Hematopoietic multipotent progenitor cell treated with erythropoietin and hydrocortisone succinate and interleukin-3 and kit ligand, for 8 days (in vitro differentiated cells): ENCODE measurements at places on chromosomes 4 and X.

DNA sequence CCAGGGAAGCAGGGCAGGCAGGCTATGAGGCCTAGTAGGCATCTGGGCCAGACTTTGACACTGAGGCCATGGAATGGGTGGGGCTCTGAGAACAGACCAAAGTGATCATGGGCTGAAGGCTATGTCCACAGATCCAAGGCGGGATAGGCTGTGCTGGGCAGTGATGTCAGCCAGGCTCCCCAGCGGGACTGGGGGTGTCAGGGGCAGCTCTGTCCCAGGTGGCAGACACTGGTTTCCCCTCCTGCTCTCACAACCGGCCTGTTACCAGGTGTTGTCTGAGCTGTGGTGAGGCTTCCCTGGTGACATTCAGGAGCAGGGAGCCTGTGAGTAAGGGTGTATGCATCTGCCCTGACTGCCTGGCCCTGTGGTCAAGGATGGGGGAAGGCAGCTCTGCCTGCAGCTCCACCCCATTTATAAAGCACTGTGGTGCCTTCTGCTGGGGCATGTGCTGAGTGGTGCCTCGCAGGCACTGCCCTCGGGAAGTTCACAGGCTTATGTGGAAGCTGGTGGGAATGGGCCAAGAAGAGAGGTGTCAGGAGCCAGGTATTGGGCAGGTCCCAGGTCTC, 2.9 kb downstream of the IL9R start:
- DNase-seq = peak; percentile 81

DNA sequence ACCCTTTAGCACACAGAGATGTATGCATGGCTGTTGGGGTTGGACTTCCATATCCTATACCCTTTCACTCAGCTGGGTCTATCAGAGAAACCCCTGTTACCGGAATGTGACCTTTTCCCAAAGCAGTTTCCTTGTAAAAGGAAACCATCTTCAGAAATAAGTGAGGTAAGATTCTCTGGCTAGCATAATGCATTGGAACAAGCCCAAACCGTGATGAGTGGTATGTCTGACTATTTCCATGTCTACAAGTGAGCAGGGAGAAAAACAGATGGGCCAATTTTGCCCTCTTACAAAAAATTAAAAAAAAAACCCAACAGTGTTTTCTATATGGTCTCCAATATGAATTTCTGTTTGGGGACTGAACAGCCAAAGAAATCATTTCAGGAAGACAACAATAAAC, 283.9 kb downstream of the SMARCA1 start:
- DNase-seq = no peak

DNA sequence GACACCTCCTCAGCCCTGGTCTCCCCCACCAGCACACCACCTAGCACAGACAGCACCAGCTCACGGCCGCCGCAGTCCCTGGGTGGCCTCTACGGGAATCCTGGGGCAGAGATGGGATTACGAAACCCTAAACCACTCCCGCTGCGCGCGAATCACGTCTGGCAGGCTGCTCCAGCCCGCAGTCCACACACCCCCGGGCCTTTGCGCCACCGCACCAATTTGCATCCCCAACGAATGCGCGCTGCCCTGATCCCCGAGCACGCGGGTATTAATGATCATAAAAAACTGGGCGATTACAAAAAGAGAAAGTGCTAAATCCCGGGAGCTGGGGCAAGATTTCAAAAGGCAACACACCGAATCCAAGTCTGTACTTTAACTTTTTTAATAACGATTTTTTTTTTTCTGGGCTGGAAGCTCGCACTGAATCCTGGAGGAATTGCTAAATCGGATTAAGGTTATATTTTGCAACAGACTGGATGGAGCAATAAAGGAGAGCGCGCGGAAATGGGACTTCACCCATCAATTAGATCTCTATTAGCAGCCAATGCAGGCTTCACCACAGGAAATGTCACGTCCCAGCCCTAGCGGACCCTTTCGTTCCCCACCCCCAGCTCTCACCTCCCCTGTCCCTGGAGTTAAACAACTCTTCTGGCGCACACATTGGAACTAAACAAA, 69.8 kb upstream of the TMEM33 start:
- no peak for DNase-seq

- no peak for DNase-seq
Measured at GRCh38 chrX:78619834-78620233, 39.3 kb downstream of the RTL3 start.

GRCh38 chr4:169131556-169132208, 121.6 kb upstream of the CBR4 start:
- no peak for DNase-seq

DNA sequence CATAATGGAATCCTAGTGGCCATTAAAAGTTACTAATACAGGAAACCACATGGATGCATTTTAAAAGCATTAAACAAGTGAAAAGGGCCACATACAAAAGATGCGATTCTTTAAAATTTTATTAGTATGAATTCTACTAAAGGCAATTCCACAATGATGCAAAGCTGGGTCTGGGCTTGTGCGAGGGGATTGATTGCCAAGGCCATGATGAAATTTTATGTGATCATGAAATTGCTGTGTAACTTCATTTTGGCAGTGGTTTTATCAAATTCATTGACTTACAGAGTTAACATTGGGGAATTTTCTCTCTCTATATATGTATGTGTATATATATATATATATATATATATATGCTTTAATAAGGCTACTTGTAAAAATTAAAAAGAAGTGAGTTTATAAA, 1142.5 kb upstream of the IGFBP7 start:
- no peak for DNase-seq

GRCh38 chrX:2682565-2683177, 8.4 kb upstream of the CD99 start:
- no peak for DNase-seq

DNA sequence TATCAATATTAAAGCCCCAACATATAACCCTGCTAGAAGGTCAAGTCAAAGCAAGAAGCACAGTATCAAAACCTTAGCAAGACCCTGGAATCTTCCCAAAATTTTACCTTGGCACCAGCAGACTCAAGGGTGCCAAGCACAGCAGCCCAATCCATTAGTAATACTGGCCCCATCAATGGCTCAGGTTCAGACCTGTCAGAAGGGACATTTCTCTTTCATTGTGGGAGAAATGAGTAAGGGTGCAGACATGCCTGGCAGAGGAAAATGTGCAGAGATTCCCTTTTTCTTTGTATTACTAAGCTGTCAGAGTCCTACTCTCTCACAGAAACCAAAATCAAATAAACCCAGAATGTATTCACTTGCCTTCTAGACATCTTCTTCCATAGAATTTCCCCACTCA, 203.9 kb downstream of the EVC2 start:
- no peak for DNase-seq

- DNase-seq = peak; percentile 96
Measured at GRCh38 chr4:8158710-8159536, at the start of gene ABLIM2. ABLIM2 (minus strand) TSS chr4:8158813; CDS start chr4:8158689, 124 bp downstream.

GRCh38 chr4:163613383-163613782, 118.9 kb downstream of the TMA16 start:
- no peak for DNase-seq

DNA sequence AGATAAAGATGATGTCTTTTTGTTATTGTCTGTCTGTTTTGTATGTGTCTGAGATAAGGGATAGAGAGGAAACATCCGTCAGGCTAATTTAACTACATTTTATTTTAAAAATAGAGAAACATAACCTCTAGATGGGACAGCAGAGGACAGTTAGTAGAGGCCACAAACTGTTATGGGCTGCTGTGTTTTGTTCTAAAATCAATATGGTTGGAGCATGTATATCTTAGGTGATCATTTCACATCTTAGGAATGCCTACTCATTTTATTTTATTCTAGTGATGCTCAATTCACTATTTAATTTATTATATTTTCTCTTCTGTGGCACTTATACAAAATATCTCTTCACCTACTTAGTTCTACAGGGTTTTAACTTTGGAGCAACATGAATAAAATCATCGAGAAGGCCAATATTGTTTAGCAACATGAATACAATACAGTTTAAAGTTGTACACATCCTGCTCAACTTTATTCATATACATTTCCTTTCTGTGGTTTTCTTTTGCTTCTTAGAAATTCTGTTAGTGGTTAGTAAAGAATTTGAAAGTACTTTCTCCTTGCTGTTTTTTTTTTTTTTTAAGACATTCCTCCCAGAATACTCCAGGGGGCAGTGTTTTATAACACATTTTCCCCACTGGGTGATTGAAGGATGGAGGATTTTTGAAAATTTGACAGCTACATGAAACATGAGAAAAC, 392.9 kb downstream of the UNC5C start:
- peak; percentile 50 for DNase-seq

GRCh38 chr4:15066140-15066539, 63.9 kb downstream of the CPEB2 start:
- no peak for DNase-seq

- DNase-seq = no peak
Measured at GRCh38 chrX:155389634-155390033, 7.7 kb downstream of the F8A2 start.

- DNase-seq = peak; percentile 58
Measured at GRCh38 chrX:63506320-63506719, 155.2 kb upstream of the SPIN4 start.

DNA sequence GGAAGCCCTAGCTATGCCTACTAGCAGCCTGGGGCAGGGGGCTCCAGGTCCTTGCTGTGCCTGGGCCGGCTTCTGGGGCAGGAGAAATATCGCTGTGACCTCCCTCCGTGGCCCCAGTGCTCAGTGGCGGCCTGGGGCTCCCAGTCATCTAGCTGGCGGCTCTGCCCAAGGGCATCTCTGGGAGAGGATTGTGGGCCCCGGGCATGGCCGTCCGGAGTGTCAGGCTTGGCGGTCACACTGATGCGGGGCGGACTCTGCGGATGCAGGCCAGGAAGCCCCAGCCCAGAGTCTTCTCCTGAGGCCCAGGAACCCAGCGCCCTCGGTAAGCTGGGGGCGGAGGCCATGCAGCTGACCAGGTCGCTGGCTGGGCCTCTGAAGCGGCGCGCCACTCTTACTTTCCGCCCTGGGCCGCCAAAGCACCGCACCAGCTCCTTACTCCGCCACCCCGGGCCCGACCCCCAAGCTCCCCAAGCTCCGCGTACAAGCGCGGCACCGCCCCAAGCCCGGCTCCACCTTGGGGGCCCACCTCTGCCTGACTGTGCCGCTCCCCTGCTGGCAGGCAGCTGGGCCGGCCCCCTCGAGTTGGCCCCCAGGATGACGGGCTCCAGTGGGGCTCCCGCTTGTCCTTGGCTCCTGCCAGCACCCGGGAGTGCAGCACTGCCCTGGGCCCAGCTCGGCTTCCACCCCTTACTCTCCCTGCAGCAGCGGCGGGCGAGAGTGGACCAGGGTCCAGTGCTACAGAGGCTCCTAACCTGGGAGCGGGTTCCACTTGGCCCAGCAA, 720.0 kb downstream of the PCDH18 start:
- no peak for DNase-seq

DNA sequence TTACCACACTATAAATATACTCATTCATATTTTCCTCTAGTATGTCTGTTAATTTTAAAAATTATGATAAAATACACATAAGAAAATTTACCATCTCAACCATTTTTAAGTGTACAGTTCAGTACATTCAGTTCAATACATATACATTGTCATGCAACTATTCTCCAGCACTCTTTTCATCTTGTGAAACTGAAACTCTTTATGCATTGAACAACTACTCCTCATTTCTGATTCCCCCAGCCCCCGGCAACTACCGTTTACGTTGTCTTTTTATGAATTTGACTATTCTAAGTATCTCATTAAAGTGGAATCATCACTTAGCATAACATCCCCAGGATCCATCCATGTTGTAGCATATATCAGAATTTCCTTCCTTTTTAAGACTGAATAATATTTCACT, 8.7 kb downstream of the SMARCAD1 start:
- DNase-seq = no peak

DNA sequence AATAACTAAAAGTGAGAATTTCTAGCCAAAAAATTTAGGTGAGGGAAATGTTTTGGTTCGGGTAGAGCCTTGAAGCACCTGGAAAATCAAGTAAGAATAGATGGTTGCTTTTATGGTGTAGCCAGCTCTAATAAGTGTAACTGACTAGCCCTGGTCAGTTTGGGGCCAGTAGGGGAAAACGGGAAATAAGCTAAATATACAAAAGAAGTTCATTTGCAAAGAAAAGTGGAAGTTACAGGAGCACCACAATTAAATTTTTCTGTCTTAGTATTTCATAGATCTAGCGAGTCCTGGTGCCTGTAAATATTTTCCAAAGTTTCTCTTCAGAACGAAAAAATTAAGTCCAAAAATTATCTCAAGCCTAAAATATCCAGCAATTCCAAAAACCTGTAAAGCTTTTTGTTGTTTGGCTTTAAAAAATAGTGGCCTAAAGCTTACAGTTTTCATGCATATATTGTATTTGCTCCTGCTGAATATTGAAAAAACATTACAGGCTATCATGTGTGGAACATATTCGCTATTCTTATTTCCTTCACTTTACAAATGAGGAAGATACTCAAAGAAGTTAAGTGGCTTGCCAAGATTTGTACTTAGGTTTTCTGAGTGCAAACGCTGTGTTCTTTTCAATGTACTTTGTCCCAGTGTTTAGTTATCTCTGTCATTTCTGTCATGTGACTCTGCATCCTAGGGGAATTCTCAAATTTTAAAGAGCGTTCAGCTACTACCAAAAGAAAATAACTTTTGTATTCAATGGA, 7.3 kb upstream of the PTPN13 start:
- no peak for DNase-seq

DNA sequence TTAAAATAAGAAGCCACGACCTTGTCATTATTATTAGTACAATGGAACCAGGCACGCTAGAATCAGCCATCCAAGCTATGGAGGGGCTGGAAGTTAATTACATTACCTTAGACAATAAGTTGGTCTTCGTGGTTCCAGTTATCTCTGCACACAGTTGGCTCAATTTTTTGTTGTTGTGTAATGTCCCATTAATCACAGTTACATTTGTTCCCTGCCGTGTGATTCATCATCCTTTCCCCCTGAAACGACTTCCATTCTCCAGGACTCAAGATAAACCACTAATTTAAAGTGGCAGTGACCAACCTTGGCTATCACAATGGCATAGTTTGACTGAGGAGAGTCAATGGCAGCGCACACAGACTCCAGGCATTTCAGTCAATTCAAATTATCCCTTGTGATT, 905.0 kb downstream of the RAB28 start:
- DNase-seq = no peak

GRCh38 chr4:151721466-151721865, 39.3 kb downstream of the GATB start:
- no peak for DNase-seq

DNA sequence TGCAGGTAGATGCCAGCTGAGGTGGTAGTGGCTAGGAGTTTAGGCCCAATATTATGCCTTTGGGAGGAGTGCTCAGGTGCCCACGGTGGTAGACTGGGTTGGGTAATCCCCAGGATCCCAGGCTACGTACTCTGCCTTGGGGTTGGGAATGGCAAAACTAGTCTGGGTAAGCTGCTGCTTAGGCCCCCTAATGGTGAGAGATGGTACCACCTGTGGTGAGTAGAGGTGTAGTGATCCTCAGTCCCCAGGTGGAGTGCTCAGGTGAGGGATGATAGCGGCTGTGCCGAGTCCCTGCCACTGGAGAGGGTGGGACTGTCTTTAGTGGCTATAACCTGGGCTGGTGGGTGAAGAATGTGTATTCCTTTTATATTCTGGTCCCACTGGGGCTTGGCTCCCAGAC, 75.2 kb downstream of the IL1RAPL2 start:
- no peak for DNase-seq

- DNase-seq = no peak
Measured at GRCh38 chr4:132827522-132827921, 321.6 kb upstream of the PCDH10 start.

- DNase-seq = no peak
Measured at GRCh38 chr4:86561256-86561655, 32.9 kb upstream of the PTPN13 start.
